ENCODE measurements at places on chromosomes 12 and 14.

DNA sequence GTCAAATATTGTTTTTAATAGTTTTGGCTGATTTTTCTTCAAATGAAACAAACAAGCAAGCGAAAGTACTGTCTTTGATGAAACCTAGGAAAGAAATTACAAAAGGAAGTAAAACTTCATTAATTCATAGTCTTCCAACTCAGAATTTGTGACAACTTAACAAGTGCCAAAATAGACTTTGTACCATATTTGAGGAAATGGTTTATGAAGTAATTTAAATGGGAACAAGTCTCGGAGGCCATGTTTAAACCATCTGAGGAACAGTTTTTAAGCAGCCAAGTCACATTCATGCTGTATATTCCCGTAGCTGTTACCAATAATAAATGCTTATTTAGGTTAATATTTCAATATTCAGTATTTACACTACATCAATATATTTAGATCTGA lies 745 bp upstream of the ARHGDIB start:
- H3K27ac ChIP-seq, result peak overlapping the region; percentile 99
- peak overlapping the region; percentile 98 for H3K4me3 ChIP-seq
- no peak for DNase-seq
- peaks cover 38% of the 10 kb centered on the region for H3K4me1 ChIP-seq
- no peaks in the 10 kb centered on the region for H3K27me3 ChIP-seq
- H3K36me3 ChIP-seq, result peaks cover 30% of the 10 kb centered on the region

DNA sequence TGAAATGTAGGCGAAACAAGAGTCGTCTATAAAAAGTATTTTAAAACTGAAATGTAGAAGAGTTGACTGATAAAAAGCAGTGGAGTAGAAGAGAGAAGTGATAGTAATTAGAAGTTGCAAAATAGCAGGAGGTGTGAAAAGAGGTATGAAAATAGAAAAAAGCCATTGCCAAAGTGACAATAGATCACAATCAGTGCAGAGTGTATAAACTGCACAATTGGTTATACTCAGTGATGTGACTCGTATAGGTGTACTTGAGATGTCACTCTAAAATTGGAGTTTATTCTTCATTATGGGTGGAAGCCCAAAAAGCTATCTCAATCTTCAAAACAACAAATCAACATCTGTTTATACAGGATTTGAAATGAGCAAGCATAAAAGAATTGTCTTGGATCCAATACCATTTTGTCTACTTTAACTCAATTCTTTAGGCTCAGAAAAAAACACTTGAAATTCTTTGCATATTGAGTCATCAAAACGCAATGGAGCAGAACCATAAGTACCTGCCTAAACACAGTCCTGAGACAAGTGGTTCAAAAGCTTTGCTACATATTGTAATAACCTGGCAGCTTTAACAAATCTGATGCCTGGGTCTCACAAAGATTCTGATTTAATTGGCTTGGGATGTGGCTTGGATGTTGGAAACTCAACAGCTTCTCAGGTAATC lies 8.8 kb downstream of the IKBIP start:
- no peaks in the 10 kb centered on the region for H3K27me3 ChIP-seq
- H3K4me1 ChIP-seq, result peaks cover 14% of the 10 kb centered on the region
- no peak overlapping the region for H3K27ac ChIP-seq
- no peak overlapping the region for H3K4me3 ChIP-seq

DNA sequence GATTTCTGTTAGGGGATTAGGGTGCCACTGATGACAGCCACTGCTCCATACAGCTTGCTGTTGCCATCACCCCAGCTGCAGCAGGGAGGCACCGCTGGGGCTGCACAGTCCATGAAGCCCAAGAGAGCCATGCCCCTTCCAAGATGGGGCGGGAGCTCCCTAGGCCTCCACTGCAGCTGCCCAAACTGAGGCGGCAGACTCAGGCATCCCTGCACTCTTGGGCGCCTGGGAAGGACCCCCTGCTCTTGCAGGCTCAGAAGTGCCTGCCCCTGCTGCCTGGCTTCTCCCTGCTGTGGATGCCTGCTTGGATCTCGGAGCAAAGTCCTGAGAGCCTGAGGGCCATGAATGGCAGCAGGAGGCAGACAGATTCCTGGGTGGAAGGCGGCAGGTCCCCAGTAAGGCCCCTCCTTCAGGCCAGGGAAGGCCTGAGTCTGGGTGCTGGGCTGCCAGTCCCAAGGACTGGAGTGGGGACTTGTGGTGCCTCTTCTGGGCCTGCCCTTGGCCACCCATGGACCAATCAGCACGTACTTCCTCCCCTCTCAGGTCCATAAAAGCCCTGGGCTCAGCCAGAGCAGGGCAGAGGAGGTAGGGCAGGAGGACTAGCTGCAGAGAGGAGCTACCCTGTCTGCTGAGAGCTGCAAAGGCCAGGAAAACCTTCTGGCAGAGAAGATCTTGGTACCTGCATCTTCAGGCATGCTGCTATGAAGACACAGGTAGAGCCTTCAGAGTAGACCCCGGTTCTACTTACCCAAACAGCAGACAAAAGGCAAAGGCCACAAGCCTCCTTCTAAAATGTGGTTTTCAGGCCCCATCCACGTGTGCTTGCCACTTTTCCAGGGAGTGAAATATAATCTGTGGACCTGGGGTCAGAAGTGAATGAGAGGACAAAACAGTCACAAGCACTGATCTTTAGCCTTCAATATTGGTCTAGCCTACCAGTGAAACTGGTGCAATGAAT lies 30.0 kb upstream of the STK38L start:
- H3K4me3 ChIP-seq, result no peak overlapping the region
- H3K27me3 ChIP-seq, result no peaks in the 10 kb centered on the region
- H3K4me1 ChIP-seq, result no peaks in the 10 kb centered on the region
- DNase-seq, result no peak

- H3K27me3 ChIP-seq, result no peaks in the 10 kb centered on the region
- peaks cover 8% of the 10 kb centered on the region for H3K4me1 ChIP-seq
- H3K36me3 ChIP-seq, result peaks cover 13% of the 10 kb centered on the region
- H3K4me3 ChIP-seq, result no peak overlapping the region
These were observed 22.5 kb upstream of the ATP2B1 start for GRCh38 chr12:89731089-89731488.

- H3K36me3 ChIP-seq, result no peaks in the 10 kb centered on the region
- no peak overlapping the region for H3K4me3 ChIP-seq
- DNase-seq, result no peak
- peaks cover 6% of the 10 kb centered on the region for H3K4me1 ChIP-seq
- H3K27me3 ChIP-seq, result peaks cover 10% of the 10 kb centered on the region
These were observed 8.7 kb upstream of the CLEC4E start for GRCh38 chr12:8549381-8549780.

DNA sequence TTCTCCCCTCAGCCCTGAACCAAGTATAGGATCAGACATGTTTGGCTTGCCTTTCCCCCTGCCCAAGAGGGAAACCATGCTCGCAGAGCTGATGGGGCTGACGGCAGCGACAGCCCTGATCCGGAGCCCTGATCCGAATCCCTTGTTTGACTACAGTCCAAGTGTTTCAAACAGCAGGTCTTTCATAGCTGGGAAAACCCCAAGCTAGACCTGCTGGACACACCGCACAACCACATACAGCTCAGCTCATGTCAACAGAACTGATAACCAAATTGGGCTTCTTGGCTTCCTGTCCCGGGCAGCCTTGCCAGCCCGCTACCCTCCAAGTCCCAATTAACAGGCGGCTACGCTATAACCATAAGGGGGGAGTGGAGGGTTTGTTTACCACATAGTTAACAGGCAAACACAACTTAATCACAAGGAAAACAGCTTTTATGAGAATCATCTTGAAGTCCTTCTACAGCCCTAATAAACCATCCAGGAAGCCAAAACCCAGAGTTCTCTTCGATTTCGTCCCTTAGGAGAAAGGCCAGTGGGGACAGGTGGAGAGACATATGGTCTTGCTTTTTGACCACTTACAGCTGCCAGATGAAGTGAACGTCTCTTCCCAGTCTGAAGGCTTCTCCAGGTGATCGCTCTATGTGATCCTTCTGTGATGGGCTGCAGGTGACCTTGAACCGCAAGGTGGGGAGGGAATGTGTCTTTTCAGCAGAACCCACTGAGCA lies 64.5 kb upstream of the MANSC4 start:
- H3K36me3 ChIP-seq, result peaks cover 1% of the 10 kb centered on the region
- no peaks in the 10 kb centered on the region for H3K4me1 ChIP-seq
- peaks cover 23% of the 10 kb centered on the region for H3K27me3 ChIP-seq
- H3K27ac ChIP-seq, result no peak overlapping the region

GRCh38 chr14:103561381-103562178 lies 877 bp downstream of the BAG5 start:
- peaks cover 43% of the 10 kb centered on the region for H3K4me1 ChIP-seq
- peak overlapping the region; percentile 91 for H3K4me3 ChIP-seq
- H3K27me3 ChIP-seq, result no peaks in the 10 kb centered on the region
- DNase-seq, result no peak
- H3K27ac ChIP-seq, result peak overlapping the region; percentile 86
- peaks cover 2% of the 10 kb centered on the region for H3K36me3 ChIP-seq

DNA sequence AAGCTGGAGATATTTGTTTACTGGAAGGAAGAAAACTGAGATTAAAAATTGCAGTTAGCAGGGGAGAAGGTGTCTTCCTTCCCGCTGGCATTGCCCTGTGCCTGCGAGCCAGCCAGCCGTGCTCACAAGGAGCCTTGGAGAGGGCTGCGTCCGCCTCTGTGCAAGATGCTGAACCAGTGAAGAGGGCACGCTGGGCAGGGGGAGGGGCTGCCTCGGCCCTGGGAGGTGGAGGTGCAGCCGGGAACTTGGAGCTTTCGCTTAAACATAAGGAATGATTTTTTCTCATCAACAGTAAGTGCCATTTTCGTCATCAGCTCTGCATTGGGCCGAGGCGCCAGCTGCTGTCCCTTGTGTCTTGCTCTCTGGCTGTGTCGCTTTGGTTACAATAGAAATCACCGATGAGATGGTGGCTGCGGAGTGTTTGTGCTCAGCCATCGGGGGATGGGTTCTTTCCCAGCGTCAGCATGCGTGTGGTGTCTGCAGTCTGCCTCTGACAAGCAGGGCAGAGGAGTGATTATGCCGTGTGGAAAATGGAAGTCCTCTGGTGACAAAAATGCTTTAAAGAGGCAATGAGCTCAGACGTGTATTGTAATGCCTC lies 97.3 kb downstream of the ESR2 start:
- no peak for DNase-seq
- peaks cover 33% of the 10 kb centered on the region for H3K36me3 ChIP-seq
- peaks cover 22% of the 10 kb centered on the region for H3K4me1 ChIP-seq
- H3K4me3 ChIP-seq, result no peak overlapping the region

- H3K4me1 ChIP-seq, result peaks cover 6% of the 10 kb centered on the region
- no peak overlapping the region for H3K4me3 ChIP-seq
- no peaks in the 10 kb centered on the region for H3K27me3 ChIP-seq
- peaks cover 16% of the 10 kb centered on the region for H3K36me3 ChIP-seq
- no peak for DNase-seq
- no peak overlapping the region for H3K27ac ChIP-seq
These were observed 19.7 kb downstream of the AREL1 start for GRCh38 chr14:74693191-74693590.

- H3K4me1 ChIP-seq, result no peaks in the 10 kb centered on the region
- H3K27me3 ChIP-seq, result no peaks in the 10 kb centered on the region
- DNase-seq, result no peak
- H3K36me3 ChIP-seq, result no peaks in the 10 kb centered on the region
- H3K4me3 ChIP-seq, result no peak overlapping the region
These were observed 177.9 kb upstream of the PRICKLE1 start for GRCh38 chr12:42767326-42767954.

GRCh38 chr14:100341301-100342031 lies 18.3 kb downstream of the SLC25A47 start:
- peak; percentile 11 for DNase-seq
- H3K4me3 ChIP-seq, result no peak overlapping the region
- peaks cover 40% of the 10 kb centered on the region for H3K36me3 ChIP-seq
- H3K27ac ChIP-seq, result peak overlapping the region; percentile 41

GRCh38 chr14:105989566-105990302 lies 463.4 kb downstream of the TMEM121 start:
- H3K27me3 ChIP-seq, result peaks cover 3% of the 10 kb centered on the region
- H3K36me3 ChIP-seq, result no peaks in the 10 kb centered on the region
- H3K27ac ChIP-seq, result peak overlapping the region; percentile 56
- no peak overlapping the region for H3K4me3 ChIP-seq
- H3K4me1 ChIP-seq, result peaks cover 51% of the 10 kb centered on the region
- no peak for DNase-seq

DNA sequence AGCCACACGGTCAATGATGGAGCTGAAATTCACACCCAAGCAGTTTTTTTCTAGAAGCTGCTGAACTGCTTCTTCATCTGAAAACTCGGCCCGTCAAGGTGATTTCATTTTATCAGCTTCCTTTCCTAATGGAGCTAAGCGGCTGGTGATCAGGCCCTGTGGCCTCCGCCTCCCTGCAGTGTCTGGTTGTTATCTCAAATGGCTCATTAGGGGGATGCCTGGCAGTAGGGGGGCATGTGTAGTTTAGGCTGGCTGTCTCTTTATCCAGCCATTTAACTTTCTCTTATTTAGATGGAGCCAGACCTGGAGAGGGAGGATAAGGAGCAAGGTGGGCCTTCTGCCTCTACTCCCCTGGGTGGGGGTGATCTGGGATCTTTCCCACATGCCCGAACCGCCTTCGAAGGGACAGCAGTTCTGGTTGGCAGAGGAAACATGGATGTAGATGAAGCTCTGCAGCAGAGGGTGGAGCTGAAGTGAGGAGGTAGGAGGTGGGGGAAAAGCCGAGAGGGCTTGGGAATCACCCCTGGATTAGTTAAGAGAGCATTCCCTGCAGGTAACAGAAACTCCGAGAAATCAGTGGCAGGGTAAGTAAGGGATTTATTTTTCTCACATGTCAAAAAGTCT lies 64.4 kb downstream of the TGFB3 start:
- H3K27ac ChIP-seq, result no peak overlapping the region
- H3K4me1 ChIP-seq, result no peaks in the 10 kb centered on the region
- H3K27me3 ChIP-seq, result no peaks in the 10 kb centered on the region

GRCh38 chr12:11822081-11822834 lies 172.8 kb downstream of the ETV6 start:
- peaks cover 11% of the 10 kb centered on the region for H3K4me1 ChIP-seq
- H3K36me3 ChIP-seq, result peaks cover 13% of the 10 kb centered on the region
- no peaks in the 10 kb centered on the region for H3K27me3 ChIP-seq
- DNase-seq, result no peak

DNA sequence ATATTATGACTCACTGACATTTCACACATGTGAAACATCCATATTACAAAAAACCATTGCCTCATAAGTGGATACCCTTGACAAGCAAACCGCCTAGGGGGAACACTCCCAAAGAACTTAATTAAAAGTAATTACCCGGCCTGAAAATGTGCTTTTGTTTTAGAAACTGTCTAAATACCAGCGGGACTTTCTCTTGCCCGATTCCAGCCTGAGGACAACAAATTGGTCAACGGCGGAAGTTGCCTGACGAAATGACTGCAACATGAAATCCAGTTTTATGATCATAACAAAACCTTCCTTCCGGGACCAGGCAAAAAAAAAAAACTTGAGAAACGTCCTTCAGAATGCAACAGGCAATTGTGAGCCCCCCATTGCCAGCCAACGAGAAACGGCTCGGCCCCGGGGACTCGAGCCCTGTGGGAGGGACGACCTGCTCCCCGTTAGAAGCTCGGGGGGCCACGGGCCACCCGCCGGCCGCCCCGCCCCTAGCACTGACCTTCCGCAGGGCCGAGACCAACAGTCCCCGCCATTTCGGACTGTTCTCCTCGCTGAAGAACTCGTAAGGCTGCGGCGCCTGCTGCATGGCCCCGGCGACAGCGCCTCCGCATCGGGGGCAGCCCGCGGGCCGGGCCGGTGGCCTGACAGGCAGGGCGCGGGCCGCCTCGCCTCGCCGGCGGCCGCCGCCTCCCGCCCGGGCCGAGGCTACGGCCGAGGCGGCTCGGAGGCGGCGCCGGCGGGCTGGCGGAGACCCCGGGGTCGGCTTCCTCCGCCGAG lies 490 bp downstream of the SOS2 start:
- peaks cover 20% of the 10 kb centered on the region for H3K4me1 ChIP-seq
- H3K36me3 ChIP-seq, result peaks cover 13% of the 10 kb centered on the region
- H3K27ac ChIP-seq, result peak overlapping the region; percentile 96
- H3K4me3 ChIP-seq, result peak overlapping the region; percentile 82
- no peaks in the 10 kb centered on the region for H3K27me3 ChIP-seq
